Stimulated activated CD4-positive, alpha-beta T cell treated with anti-CD3 and anti-CD28 coated beads, Interleukin-15, amount 100 ng/mL, for 1 hour (primary cell): ENCODE measurements at places on chromosomes 1 and 21.

DNA sequence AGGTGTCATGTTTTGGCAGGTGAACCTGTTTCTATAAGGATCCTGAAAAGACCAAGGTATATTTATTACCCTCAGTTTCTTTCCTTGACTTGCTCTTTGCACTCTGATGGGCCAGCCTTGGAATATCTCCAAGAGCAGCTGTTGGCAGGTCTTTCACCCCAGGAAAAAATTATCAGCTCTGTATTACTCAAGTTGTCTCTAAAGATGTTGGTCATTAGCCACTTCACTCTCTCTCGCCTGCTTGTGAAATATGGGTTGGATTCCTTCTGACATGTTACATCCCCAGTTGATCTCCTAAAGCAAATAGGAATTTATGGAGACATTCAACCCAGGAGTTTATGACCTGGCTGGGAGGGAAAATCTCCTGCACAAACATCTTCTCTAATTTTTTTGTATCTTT, 85.9 kb downstream of the KCNJ15 start:
- DNase-seq: no peak

GRCh38 chr1:75126611-75127101, 7.5 kb upstream of the LHX8 start:
- DNase-seq: no peak

DNA sequence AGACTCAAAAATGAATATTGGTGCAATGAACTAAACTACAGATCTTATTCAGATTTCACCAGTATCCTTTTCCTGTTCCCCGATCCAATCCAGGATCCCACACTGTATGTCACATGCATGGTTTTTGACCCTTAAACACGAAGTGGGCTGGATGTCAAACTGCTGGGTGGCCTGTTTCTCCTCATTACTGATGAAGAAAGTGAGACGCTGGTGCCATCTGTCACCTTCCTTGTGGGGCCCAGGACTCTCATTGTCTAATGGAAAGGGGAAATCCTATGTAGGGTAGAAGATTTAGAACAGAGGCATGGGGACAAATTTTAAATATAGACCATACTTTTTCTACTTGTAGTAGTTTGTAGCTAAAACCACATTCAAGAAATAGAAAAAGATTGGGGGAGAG, 56.2 kb downstream of the DISC1 start:
- no peak for DNase-seq

- no peak for DNase-seq
Measured at GRCh38 chr1:32767641-32768040, 49.5 kb downstream of the YARS1 start.

DNA sequence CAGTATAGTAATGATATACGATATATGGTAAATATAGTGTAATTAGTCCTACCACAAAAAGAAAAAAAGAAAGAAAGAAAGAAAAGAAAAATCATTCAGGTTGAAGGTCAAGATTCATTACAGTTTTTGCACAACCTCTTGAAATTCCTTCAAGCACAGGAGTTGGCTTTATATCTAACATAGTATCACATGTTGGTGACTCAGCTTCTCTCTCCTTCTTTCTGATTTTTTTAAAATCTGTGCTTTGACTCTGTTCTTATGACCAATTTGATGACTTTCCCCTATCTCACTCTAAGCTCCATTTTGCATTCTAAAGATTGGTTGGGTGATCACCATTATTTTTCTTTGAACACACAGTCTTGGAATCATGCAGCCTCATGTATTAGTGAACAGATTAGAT, 148.2 kb upstream of the COL11A1 start:
- no peak for DNase-seq

- DNase-seq: no peak
Measured at GRCh38 chr1:247639381-247639981, 34.1 kb downstream of the OR2G3 start.
